ENCODE measurements at places on chromosomes 13 and 19.

DNA sequence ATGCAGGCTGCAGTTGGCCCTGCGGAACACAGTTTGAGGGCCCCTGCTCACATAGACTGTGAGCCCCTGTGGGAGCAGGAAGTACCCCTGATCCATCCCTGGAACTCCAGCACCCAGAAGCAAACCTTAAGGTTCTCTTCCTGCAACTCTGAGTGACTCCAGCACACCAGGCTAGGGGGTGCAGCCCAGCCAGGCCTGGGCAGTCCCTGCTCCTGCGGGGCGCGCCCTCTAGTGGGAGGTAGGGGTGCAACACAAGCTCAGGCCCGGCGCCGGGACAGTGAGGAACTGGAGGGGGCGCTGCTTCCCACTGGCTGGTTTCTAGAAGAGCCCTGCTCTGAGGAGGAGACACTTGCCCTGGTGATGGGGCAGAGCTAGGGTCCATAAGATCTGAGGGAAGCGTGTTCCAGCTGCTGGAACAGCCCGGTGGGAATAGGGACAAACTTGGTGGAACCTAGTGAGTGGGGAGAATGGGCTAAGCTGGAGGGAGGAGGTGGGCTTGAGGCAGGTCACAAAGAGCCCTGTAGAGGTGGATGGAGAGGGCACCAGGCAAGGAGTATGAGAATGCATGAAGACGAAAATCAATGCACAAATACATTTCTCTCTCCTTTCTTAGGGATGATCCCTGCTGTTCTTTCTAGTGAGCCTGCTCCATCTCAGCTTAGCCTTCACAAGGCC is 5.0 kb downstream of the ZSCAN5A start:
- peak; percentile 83 for DNase-seq

DNA sequence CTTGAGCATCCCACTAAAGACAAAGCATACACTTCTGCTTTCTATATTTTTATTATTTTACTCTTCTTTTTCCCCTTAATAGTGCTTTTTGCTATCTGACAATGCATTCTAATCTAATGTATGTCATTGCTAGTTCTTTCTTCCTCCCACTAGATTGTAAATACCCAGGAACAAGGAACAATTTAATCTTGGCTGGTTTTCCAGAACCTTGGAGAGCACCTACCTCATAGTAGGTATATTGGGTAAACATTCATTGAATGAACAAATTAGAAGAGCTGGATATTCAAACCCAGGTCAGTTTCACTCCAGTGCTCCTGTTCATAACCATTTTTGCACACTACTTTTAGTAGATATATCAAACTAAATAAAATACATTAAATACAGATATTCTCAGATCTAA is 1617.6 kb upstream of the SLC10A2 start:
- no peak for DNase-seq

DNA sequence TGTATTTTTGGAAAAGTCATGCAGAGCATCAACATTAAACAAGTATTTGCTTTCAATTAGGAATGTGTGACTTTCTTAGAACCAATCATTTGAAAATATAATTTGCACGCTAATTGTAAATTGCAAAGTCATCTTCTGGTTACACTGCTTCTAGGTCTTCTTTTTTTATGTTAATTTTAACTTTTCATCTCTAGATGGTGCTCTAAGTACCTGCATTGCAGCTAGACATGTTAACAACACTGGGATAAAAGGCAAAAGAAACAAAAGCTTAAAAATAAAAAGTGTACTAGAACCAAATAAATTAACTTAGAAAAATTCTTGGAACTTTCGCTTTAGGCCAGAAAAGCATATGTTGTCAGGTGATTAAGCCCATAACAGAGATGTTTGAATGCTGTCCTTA is 2758.2 kb downstream of the PCDH9 start:
- DNase-seq: no peak

DNA sequence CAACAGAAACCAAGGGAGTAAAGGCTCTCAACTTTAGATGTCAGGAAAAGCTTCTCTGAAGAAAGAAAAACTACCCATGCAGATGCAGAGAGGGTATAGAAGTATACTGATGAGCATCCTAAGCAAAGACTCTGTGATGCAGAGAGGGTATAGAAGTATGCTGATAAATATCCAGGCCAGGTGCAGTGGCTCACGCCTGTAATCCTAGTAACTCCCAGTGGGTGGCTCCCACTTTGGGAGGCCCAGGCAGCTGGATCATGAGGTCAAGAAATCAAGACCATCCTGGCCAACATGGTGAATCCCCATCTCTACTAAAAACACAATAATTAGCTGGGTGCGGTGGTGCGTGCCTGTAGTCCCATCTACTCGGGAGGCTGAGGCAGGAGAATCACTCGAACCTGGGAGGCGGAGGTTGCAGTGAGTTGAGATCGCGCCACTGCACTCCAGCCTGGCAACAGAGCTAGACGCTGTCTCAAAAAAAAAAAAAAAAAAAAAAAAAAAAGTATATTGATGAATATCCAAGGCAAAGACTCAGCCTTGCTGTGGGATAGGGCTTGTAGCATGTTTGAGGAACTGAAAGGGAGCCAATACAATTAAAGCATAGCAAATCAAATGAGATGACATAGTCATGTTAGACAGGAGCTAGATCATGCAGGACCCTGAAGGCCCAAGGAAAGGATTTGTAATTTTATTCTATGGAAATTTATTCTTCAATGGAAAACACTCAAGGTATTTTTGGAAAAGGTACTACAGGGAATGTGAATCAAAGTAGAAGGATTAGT is 14.9 kb downstream of the UBL3 start:
- no peak for DNase-seq

- DNase-seq: no peak
These were observed 22.4 kb upstream of the BRD4 start for GRCh38 chr19:15354566-15355296.

GRCh38 chr13:40149611-40150274 is 494.3 kb downstream of the COG6 start:
- DNase-seq: no peak

DNA sequence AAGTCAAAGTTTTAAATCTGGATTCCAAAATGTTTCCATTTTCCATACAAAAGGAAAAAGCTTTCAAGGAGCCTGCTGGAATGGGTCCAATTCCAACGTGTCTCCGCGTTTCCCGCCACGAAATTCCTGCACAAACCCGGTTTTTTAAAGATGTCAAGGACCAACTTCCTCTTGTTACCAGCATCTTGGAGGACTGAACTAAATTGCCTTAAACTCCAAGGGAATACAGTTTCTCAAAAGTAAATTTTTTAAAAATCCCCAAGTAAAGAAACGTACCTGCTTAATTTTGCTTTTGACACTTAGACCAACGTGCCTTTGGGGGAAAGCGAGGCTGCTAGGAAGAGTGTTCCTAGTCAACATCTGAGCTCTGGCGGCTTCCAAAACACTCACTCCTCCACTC is 12.3 kb upstream of the SOX1 start:
- DNase-seq: no peak

- DNase-seq: no peak
These were observed 32.3 kb upstream of the GJB6 start for GRCh38 chr13:20264271-20265018.

DNA sequence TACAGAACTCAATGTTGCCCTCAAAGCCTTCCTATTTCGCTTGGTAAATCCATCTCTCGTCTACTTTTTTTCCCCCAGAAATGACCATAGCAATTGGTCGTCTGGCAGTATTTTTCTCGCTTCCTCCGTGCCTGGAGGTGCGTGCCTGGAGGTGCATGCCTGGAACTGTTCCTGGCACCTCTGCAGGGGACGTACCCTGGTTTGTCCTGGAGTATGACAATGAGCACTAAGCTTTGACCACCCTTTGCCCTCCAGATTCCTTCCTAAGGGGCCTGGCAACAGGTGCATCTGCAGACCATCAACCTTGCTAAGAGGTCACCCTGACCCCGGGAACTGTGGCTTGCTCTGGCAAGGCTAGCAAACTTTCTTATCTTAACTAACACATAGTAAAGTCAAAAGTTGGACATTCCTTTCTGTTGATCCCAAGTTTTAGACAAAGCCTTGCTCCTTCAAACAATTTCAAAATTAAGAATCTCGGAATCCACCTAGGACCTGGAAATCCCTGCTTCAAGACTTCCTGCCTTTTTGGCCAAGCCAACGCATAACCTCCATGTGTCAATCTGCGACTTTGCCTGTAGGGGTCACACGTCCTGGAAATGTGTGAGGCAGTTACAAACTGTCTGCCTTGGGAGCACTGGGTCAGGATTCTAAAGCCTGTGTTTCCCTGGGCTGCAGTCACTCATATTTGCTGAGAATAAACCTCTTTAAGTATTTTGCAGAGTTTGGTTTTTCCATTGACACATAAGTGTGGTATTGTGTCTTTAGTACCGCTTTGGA is 28.8 kb upstream of the TUBGCP3 start:
- peak; percentile 66 for DNase-seq

GRCh38 chr19:39166571-39167391 is 30.0 kb upstream of the NCCRP1 start:
- DNase-seq: no peak

DNA sequence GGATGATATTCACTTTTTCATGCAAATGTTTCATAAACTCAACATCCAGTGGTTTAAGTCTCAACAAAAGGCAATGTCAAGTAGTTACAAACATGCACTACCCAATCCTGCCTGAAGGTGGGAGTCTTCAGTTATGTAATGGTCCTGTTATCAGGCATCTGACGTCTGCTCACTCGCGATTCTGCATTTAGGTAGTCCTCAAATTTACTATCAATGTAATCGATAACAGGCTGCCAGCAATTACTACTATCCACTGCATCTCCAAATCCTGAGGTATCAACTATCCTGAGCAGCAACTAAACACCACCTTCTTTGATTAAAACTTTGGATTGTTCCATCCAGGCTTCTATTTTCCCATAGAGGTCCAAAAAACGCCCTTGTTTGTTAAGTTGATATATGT is 51.2 kb downstream of the NLRP12 start:
- peak; percentile 48 for DNase-seq

- no peak for DNase-seq
These were observed 8.9 kb upstream of the FARP1 start for GRCh38 chr13:98133946-98134345.

DNA sequence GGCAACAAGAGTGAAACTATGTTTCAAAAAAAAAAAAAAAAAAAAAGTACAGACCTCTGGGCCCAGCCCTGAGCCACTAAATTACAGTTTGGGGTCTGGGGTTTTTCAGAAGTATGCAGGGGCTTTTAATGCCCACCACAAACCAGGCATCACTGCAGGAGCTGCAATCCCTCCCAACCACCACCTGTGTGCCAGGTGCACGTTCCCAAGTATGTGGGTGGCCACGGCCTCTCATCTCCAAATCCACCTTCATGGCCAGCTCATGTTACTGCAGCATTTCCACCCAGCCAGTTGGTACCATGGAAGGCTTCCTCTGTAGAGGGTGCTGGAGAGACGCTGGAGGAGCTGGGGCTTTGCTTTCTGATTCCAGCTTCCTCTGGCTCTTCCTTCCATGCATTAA is 26.5 kb downstream of the CEP89 start:
- no peak for DNase-seq

DNA sequence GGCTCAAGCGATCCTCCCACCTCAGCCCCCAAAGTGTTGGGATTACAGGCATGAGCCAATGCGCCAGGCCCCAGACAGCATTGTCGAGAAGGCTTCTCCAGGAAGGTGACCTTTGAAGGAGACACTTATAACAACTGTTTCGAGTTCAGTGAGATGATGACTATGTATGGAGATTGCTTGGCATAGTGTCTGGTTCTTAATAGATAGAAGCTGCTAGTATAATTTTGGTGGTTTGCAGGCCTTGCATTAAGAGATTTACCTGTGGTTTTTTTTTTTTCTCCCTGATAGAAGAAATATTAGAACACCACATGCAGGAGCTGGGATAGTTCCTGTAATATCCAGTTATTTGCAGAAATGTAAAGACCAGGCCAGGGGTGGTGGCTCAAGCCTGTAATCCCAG is 3.7 kb downstream of the MARCHF2 start:
- no peak for DNase-seq

GRCh38 chr13:100534911-100535310 is 53.7 kb downstream of the GGACT start:
- DNase-seq: no peak

DNA sequence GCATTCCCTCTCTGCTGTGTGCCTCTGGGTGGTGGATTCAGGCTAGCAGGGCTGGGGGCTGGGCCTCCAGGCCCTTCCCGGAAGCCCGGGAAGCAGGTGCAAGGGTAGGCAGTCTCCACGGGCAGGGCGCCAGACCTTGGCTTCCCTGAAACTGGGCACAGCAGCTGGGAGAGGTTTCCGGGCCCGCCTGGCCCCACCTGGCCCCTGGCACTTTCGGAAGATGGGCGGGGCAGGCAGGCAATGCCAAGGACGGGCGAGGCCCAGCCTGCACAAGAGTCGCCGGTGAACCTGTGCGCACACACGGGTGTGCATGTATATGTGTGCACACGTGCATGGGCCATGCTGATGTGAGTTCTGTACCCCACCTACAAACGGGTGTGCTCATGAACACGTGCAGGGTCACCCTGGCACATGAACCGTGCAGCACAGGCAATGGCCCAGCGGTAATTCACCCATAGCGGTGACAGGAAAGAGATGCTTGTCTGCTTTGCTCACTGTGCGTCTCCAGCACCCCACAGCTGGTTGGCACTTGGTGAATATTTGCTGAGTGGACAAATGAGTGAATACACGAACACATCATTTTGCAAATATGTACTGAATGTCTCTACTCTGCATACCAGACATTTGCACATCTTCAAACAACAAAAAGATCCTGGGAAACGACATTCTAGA is 15.3 kb downstream of the GADD45B start:
- DNase-seq: peak; percentile 30

GRCh38 chr19:30711296-30711695 is 339.1 kb downstream of the ZNF536 start:
- peak; percentile 78 for DNase-seq

GRCh38 chr19:18023622-18024251 is 15.8 kb downstream of the ARRDC2 start:
- DNase-seq: no peak

DNA sequence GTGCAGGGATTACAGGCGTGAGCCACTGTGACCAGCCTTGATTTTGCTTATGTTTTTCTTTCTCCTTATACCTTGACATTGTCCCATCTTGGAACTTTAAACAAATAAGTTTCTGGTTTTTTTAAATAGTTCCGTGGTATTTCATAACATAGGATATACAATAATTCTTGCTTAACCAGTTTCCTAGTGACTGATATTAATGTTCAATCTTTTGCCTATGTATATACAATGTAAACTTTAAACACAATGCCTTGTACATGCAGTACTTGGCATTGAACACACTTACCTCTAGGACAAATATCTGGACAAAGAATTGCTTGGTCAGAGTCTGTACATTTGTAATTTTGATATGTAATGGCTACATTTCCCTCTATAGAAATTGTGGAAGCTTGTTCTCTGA is 24.4 kb upstream of the SPACA4 start:
- no peak for DNase-seq

GRCh38 chr13:73722120-73722519 is 412.1 kb downstream of the KLF12 start:
- peak; percentile 20 for DNase-seq

GRCh38 chr19:18609717-18610051 is 3.0 kb upstream of the TMEM59L start:
- no peak for DNase-seq
